ENCODE measurements at places on chromosomes 5 and 9.

DNA sequence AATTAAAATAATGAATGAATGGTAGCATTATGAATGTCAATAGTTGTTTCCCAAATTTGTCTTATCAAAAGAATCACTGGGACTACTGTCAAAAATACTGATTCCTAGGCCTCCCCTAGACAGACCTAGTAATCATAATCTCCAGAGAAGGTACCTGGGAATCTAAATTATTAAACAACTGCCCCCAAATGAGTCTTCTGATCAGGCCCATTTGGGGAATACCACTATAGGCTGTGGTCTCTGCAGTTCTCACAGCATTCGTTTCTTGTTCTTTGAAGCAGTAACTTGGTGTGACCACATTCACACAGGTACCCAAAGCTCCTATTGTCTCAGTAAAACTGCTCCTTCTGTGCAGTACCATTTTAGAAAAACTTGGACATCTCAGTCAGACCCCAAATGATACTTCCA lies 230.9 kb downstream of the PIK3R1 start:
- no peak overlapping the region for H3K4me3 ChIP-seq
- H3K27ac ChIP-seq: no peak overlapping the region
- DNase-seq: no peak
- H3K27me3 ChIP-seq: no peaks in the 10 kb centered on the region

GRCh38 chr9:91421128-91421765 lies 2.4 kb downstream of the NFIL3 start:
- H3K4me3 ChIP-seq: peak overlapping the region; percentile 99
- H3K36me3 ChIP-seq: no peaks in the 10 kb centered on the region
- DNase-seq: peak; percentile 80
- H3K27ac ChIP-seq: peak overlapping the region; percentile 94
- no peaks in the 10 kb centered on the region for H3K27me3 ChIP-seq

GRCh38 chr5:143664623-143665022 lies 147.3 kb upstream of the HMHB1 start:
- no peak for DNase-seq
- H3K36me3 ChIP-seq: no peaks in the 10 kb centered on the region
- no peak overlapping the region for H3K27ac ChIP-seq
- H3K4me3 ChIP-seq: no peak overlapping the region
- H3K27me3 ChIP-seq: peaks cover 30% of the 10 kb centered on the region
- H3K4me1 ChIP-seq: no peaks in the 10 kb centered on the region

DNA sequence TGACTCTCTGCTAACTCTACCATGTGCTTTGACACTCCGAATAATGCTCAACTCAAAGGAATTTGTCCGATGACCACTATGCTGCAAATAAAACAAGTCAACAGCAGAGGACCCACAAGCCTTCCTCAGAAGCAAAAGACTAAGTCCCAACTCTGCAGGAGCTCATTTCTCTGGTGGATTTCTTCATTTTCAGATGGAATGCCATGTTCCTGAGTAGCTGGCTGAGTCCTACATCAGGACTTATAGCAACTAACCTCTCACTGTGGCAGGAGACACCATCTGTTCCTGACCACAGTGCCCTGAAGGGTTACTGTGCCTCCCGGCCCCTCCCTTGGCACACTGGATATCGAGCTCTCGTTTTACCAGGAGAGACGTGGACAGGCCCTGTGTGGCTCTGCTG lies 20.8 kb downstream of the LHFPL2 start:
- peaks cover 41% of the 10 kb centered on the region for H3K36me3 ChIP-seq
- no peaks in the 10 kb centered on the region for H3K27me3 ChIP-seq
- no peak for DNase-seq
- no peak overlapping the region for H3K4me3 ChIP-seq
- H3K4me1 ChIP-seq: peaks cover 76% of the 10 kb centered on the region
- peak overlapping the region; percentile 83 for H3K27ac ChIP-seq

DNA sequence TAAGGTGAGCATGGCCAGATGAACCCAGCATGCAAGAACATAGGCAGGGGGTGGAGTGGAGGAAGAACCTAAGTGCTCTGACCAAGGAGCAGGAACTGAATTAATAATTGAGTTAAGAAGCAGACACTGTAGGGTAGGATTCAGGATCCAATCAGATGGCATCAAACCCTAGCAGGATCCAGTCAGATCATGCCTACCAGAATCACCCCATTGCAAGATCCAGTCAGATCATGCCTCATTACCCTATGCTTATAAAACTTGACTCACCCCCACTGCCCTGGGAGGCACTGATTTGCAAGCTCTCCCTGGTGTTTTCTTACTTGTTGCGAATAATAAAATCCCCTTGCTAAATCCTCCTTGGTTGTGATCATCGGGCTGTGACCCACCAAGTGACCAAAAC lies 19.7 kb downstream of the TUSC1 start:
- no peaks in the 10 kb centered on the region for H3K36me3 ChIP-seq
- no peaks in the 10 kb centered on the region for H3K4me1 ChIP-seq
- no peak overlapping the region for H3K27ac ChIP-seq
- DNase-seq: no peak
- H3K27me3 ChIP-seq: no peaks in the 10 kb centered on the region
- H3K4me3 ChIP-seq: no peak overlapping the region

GRCh38 chr5:156328766-156329165 lies 1.8 kb downstream of the SGCD start:
- no peaks in the 10 kb centered on the region for H3K27me3 ChIP-seq
- H3K4me1 ChIP-seq: peaks cover 29% of the 10 kb centered on the region
- no peak overlapping the region for H3K4me3 ChIP-seq
- H3K27ac ChIP-seq: no peak overlapping the region
- H3K36me3 ChIP-seq: no peaks in the 10 kb centered on the region

GRCh38 chr5:95770830-95771708 lies 39.9 kb downstream of the RHOBTB3 start:
- no peaks in the 10 kb centered on the region for H3K27me3 ChIP-seq
- DNase-seq: peak; percentile 43
- peak overlapping the region; percentile 73 for H3K27ac ChIP-seq

DNA sequence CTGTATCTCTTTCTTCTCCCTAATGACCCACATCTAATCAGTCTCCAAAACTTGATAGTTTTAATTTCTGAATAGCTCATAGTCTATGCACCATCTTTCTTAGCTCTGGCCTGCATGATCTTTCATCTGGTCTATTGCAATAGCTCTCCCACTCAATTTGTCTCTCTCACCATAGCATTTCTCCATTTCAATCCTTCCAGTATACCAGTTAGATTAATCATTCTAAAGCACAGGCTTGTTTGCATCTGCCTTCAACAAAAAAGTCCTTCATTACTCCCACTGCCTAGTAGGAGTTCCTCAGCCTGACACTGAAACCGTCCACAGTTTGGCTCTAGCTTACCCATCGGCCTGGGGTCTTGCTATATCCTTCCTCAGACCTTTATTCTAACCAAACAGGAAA lies 344.9 kb downstream of the ENC1 start:
- H3K27me3 ChIP-seq: no peaks in the 10 kb centered on the region
- H3K27ac ChIP-seq: no peak overlapping the region
- no peaks in the 10 kb centered on the region for H3K4me1 ChIP-seq
- H3K36me3 ChIP-seq: no peaks in the 10 kb centered on the region
- H3K4me3 ChIP-seq: no peak overlapping the region

GRCh38 chr5:153629027-153629895 lies 138.8 kb downstream of the GRIA1 start:
- no peak overlapping the region for H3K4me3 ChIP-seq
- H3K27me3 ChIP-seq: no peaks in the 10 kb centered on the region
- peak overlapping the region; percentile 65 for H3K27ac ChIP-seq
- peaks cover 36% of the 10 kb centered on the region for H3K4me1 ChIP-seq
- peak; percentile 63 for DNase-seq
- H3K36me3 ChIP-seq: no peaks in the 10 kb centered on the region

GRCh38 chr5:39491210-39491609 lies 66.4 kb upstream of the DAB2 start:
- H3K27ac ChIP-seq: no peak overlapping the region
- H3K36me3 ChIP-seq: no peaks in the 10 kb centered on the region

GRCh38 chr9:135515083-135515951 lies 5.9 kb upstream of the LCN1 start:
- H3K4me3 ChIP-seq: no peak overlapping the region
- H3K36me3 ChIP-seq: no peaks in the 10 kb centered on the region
- H3K27ac ChIP-seq: no peak overlapping the region
- no peak for DNase-seq
- H3K4me1 ChIP-seq: no peaks in the 10 kb centered on the region

DNA sequence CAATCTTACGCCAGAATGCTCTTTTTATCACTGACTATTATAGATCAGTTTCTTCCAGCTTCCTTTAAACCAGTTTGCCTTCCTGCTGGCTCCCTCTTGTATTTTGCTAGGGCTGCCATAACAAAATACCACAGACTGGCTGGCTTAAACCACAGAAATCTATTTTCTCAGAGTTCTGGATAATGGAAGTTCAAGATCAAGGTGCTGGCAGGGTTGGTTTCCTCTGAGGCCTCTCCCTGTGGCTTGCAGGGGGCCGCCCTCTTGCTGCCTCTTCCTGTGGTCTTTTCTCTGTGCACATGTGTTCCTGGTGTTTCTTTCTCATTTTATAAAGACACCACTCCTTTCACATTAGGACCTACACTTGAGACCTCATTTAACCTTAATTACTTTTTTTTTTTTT lies 6.8 kb upstream of the FXN start:
- H3K36me3 ChIP-seq: no peaks in the 10 kb centered on the region
- no peak overlapping the region for H3K27ac ChIP-seq
- H3K27me3 ChIP-seq: no peaks in the 10 kb centered on the region

GRCh38 chr5:36045895-36046294 lies 20.8 kb downstream of the UGT3A2 start:
- H3K27me3 ChIP-seq: no peaks in the 10 kb centered on the region
- H3K27ac ChIP-seq: no peak overlapping the region
- H3K36me3 ChIP-seq: no peaks in the 10 kb centered on the region
- DNase-seq: no peak
- H3K4me1 ChIP-seq: no peaks in the 10 kb centered on the region

DNA sequence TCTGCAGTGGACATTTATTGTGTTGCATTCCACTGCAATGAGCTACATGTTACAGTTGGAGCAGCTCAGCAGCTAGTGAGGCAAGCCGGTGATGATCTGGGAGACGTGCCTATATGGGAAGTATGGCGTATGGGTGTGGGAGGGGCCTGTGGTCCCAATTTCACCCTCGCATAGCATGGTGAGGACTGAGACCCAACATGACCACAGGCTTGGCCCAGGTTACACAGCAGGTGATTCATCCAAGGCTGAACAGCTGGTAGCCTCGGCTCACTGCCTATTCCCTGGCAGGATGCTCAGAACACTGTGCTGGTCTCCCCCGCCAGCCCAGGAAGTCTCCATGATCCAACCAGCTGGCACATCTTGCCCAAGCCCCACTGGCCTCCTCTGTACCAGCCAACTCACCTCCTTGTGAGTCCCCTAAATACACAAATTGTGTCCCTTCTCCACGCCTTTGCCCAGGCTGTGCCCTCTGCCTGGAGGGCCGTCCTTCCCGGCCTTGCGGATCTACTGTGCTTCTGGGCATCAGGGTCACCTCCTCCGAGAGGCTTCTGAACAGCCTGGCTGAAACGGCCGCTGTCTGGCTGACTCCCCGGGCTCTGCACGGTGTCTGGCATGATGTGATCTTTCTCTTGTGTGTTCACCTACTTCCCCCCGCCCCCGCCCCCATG lies 81.4 kb downstream of the NSUN2 start:
- H3K27me3 ChIP-seq: no peaks in the 10 kb centered on the region
- no peak overlapping the region for H3K4me3 ChIP-seq
- peak; percentile 5 for DNase-seq
- H3K27ac ChIP-seq: no peak overlapping the region

DNA sequence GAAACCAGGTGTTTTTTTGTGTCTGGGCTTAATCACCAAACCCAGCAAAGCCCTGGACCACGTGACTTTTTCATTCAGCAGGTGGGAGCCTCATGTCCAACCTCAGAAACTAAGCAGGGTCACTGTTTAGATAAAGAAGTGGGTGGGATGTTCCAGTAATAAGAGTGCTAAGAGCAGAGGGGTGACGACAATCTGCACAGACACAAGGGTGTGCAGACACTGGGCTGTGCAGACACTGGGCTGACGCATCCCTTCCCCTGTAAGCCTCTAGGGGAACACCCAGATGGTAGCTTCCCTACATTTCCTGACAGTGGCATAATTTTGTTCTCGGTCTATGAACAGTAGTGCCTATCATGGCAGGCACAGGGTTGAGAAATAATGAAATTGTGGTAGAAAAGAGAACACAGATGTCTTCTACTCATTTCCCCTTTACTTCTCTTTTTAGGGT lies 85.1 kb downstream of the SAXO1 start:
- no peak overlapping the region for H3K4me3 ChIP-seq
- no peaks in the 10 kb centered on the region for H3K36me3 ChIP-seq
- no peak overlapping the region for H3K27ac ChIP-seq
- no peaks in the 10 kb centered on the region for H3K27me3 ChIP-seq

DNA sequence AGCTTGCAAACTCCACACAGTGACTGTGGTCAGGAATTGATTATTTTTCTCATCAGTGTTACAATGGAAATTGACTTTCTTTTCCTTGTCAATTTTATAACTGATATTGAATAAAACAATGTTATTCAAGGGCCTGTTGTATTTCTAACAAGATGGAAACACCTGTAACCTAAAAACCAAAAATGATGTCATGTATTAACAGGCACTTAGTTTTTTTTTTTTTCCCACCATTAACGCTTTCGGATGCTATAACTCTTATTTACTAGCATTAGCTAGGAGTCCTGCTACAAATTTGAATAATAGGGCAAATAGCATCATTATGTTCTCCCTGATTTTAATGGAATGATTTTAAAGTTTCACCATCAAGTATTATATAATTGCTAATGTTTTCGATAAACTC lies 30.3 kb downstream of the RNF180 start:
- DNase-seq: no peak
- no peak overlapping the region for H3K4me3 ChIP-seq
- no peaks in the 10 kb centered on the region for H3K36me3 ChIP-seq
- H3K27ac ChIP-seq: no peak overlapping the region

DNA sequence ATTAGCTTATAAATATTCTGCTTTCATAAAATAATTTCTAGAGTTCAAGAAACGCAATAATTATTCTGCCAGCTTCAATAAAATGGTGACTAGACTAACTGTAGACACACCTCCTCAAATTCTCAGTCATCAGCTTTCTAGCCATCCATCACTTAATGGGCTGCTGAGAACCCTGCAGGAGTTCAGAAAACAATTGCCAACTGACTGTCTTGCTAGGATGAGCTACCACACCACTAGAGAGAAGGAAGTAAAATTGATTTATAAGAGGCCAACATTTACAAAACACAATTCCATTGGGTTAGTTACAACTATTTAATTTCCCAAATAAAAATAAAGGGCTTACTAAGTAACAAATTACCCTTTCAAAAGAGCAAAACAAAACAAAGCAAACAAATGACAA lies 126.5 kb upstream of the PAPPA start:
- no peak overlapping the region for H3K4me3 ChIP-seq
- DNase-seq: peak; percentile 17
- H3K27me3 ChIP-seq: no peaks in the 10 kb centered on the region
- no peaks in the 10 kb centered on the region for H3K4me1 ChIP-seq

DNA sequence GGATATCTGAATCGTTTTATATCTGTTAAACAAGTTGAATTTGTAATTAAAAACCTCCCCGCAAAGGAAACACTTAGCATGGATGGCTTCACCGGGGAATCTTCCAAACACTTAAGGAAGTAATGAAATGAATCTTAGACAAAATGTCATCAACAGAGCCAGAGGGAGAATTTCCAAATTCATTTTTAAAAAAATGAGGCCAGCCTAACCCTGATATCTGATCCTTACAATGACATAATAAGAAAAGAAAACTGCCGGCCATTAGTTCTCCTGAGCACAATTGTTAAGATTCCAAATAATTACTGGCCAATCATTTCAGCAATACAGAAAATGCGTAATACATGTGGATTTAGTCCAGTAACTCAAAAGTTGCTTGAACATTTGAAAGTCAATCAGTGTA lies 6.1 kb upstream of the KIF12 start:
- no peaks in the 10 kb centered on the region for H3K4me1 ChIP-seq
- no peak overlapping the region for H3K4me3 ChIP-seq
- H3K27ac ChIP-seq: no peak overlapping the region
- H3K36me3 ChIP-seq: no peaks in the 10 kb centered on the region
- no peak for DNase-seq

- no peak for DNase-seq
- H3K27ac ChIP-seq: no peak overlapping the region
- H3K4me1 ChIP-seq: no peaks in the 10 kb centered on the region
Measured at GRCh38 chr5:32136342-32136741, 37.8 kb downstream of the GOLPH3 start.
